ENCODE measurements at places on chromosomes 5 and 9.

DNA sequence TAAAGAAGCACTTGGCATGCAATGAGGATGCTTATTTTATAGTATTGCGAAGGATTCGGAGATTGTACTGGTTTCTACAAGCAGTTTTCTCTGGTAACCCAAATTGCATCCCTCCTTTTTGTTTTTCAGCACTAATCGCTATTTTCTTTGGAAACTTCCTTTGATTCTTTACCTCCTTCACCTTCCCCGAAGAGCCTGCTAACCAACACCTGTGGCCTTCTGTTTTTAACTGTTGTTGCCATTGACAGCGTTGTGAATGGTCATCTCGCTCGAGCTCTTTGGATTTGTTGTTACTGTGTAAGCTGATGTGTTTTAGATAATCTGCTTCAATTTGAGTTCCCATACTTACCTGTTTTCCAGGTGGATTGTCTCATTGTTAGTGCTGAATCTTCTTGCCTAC is 1.1 kb downstream of the CNOT6 start:
- DNase-seq: no peak

DNA sequence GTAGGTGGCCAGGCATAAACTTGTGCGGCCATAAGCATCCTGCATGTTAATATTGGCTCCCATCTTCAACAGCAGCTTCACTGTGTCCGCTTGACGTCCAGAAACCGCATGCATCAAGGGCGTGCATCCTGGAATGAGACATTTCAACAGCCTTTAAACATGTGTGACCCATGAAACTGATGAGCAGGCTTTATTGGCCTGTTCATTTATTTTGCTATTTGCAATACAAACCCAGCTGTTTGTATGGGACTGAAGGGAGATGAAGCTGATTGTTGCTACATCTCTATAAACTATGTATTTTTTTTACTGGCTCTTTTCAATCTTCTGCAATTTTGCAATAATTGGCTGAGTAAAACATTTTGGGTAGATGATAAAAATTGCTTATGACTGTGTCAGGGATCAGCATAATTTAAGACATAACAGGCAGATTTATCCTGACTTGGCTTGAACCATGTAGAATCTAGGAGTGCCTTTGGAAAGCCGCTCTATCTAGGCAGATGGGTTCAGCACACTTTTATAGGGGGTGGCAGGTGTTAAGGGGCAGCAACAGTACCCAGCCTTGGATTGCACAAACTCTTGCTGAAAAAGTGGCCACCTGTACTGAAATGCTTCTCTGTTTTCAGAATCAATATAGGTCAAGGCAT is 56.9 kb downstream of the ANKRD55 start:
- no peak for DNase-seq

- DNase-seq: peak; percentile 62
Observed at GRCh38 chr5:72523960-72524582, 16.9 kb upstream of the ZNF366 start.

GRCh38 chr9:137461663-137462395 is 2.7 kb upstream of the NSMF start:
- DNase-seq: peak; percentile 86

DNA sequence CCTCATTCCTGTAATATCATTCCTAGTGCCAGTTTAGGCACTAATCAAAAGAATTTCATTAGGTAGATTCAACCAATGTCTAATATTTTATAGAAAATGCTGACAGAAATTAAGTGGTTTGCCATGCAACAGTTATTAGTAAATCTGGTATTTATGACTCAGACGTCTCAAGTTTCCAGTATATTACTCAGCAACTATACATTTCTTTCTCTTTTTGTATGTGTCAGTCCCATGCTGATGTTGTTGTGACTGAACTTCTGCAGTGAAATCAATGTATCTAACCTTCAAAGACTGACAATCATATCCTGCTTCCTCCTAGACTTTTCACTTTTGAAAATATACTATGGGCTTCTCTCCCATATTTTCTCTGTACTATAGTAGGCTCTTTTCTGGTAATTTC is 822.5 kb downstream of the NR2F1-AS1 start:
- DNase-seq: no peak

DNA sequence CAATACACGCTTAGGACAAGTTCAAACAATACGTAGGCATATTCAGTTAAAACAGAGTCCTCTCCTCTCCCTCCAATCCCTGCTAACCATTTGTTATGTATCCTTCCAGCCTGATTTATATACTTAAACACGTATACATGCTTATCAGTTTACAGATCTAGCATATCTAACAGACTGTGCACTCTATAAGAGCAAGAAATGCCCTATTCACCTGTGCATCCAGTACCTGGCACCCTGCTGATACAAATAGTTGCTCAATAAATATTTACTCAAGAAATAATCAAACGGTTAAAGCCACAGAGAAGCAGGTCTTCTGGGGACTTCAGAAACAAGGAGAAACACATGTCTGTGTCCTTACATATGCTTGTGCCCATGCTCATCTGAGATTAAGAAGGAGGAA is 55.9 kb downstream of the MLLT3 start:
- DNase-seq: no peak

DNA sequence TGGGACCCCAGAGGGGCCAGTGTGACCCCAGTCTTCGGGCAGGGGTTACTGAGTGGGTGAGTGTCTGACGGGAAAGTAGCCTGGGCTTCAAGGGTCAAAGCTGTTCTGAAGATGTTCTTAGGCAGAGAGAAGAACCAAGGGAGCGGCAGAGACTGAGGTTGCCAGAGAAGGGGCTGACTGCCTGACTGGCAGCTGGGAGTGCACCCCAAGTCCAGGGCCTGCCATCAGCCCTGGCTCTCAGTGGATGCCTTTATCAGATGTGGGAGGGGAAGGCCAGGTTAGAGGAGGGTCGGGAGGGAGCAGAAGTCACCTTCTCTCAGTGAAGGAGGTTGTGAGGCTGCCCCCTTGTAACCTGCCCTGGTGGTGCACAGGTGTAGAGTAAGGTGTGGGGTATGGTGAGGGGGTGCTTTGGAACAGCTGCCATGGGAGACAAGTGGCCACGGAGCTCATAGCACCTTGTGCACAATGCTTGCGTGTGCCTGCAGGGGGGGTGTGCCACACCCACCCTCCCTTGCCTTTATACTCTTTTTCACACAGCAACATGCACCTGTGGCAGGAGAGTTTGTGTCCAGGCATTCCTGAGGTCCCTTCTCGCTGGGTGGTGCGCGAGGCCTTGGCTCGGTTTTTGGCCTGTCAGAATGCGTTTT is 18.9 kb downstream of the RALGPS1 start:
- DNase-seq: no peak

GRCh38 chr5:158463938-158464337 is 605.0 kb upstream of the CLINT1 start:
- DNase-seq: no peak

- DNase-seq: no peak
Observed at GRCh38 chr9:123310551-123311249, 42.3 kb upstream of the STRBP start.
